ENCODE measurements at places on chromosomes 2 and 18. TPM values are rescaled to one million over a fixed set of nuclear protein-coding genes. Genes with fewer than 3 reads are reported as not detected.

- H3K27me3 ChIP-seq: peaks cover 73% of the 10 kb centered on the region
- peak overlapping the region; percentile 68 for H3K4me3 ChIP-seq
- DNase-seq: peak; percentile 67
- peaks cover 36% of the 10 kb centered on the region for H3K4me1 ChIP-seq
- H3K27ac ChIP-seq: no peak overlapping the region
Measured at GRCh38 chr2:45169339-45170190, 160.3 kb upstream of the SIX2 start.

- no peaks in the 10 kb centered on the region for H3K27me3 ChIP-seq
- DNase-seq: no peak
- no peaks in the 10 kb centered on the region for H3K4me1 ChIP-seq
- H3K4me3 ChIP-seq: no peak overlapping the region
Measured at GRCh38 chr2:204505946-204506345, 39.3 kb upstream of the PARD3B start.

- peaks cover 8% of the 10 kb centered on the region for H3K36me3 ChIP-seq
- peak overlapping the region; percentile 58 for H3K27ac ChIP-seq
- no peak for DNase-seq
- H3K27me3 ChIP-seq: no peaks in the 10 kb centered on the region
Measured at GRCh38 chr18:46261799-46262198, 157.6 kb downstream of the HAUS1 start.

DNA sequence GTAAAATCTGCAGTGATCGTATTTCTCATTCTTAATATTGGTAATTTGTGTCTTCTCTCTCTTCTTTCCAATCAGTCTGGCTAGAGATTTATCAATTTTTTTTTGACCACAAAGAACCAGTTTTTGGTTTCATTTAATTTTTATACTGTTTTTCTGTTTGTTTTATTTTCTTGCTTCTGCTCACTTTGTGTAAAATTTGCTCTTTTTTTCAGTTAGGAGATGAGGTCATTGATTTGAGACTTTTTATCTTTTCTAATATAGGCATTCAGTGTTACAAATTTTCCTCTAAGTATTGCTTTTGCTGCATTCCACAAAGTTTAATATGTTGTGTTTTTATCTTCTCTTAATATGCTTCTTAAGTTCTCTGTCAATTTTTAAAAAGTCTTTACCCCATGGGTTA is 160.5 kb downstream of the TPGS2 start:
- DNase-seq: no peak
- no peak overlapping the region for H3K4me3 ChIP-seq
- no peaks in the 10 kb centered on the region for H3K27me3 ChIP-seq
- H3K27ac ChIP-seq: no peak overlapping the region

- H3K36me3 ChIP-seq: peaks cover 25% of the 10 kb centered on the region
- DNase-seq: peak; percentile 57
- H3K4me3 ChIP-seq: no peak overlapping the region
- H3K27ac ChIP-seq: no peak overlapping the region
Measured at GRCh38 chr2:153519257-153519875, 40.8 kb upstream of the RPRM start.

DNA sequence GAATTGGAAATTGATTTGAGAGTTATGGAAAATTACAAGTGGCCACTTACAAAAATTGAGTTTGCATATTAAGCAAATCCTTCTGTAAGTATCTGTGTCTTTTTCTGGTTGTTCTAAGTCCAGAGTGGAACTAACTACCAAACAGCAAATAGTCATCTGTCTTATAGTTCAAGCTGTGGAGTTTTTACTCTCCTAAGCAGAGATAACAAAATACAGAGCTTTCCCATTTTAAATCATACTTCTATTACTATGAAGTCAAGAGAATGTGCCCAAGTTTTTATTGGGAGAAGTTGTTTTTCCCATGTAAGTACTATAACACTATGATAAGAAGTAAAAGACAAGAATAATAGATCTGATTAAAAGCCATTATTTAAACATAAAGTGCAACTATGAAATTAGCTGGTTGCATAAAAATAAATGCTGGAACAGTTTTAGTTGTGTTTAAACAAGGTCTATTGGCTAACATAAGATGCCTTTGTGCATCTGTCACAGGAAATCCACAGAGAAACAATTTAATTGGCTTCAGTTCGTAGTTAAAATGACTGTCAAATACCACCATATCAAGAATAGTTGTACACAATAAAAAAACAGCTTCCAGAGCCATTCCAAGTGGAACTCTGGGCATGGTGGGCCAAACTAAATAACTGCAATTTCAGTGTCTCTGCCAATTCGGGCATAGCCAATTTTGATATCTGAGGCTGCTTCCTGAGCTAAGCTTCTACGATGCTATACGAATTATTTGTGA is 1467.4 kb upstream of the NXPH2 start:
- H3K4me1 ChIP-seq: peaks cover 4% of the 10 kb centered on the region
- no peaks in the 10 kb centered on the region for H3K36me3 ChIP-seq
- DNase-seq: no peak
- H3K4me3 ChIP-seq: no peak overlapping the region
- no peaks in the 10 kb centered on the region for H3K27me3 ChIP-seq

- H3K27me3 ChIP-seq: peaks cover 18% of the 10 kb centered on the region
- DNase-seq: no peak
- H3K27ac ChIP-seq: no peak overlapping the region
- H3K36me3 ChIP-seq: no peaks in the 10 kb centered on the region
- no peak overlapping the region for H3K4me3 ChIP-seq
Measured at GRCh38 chr2:68388358-68388757, 23.3 kb downstream of the PLEK start.

DNA sequence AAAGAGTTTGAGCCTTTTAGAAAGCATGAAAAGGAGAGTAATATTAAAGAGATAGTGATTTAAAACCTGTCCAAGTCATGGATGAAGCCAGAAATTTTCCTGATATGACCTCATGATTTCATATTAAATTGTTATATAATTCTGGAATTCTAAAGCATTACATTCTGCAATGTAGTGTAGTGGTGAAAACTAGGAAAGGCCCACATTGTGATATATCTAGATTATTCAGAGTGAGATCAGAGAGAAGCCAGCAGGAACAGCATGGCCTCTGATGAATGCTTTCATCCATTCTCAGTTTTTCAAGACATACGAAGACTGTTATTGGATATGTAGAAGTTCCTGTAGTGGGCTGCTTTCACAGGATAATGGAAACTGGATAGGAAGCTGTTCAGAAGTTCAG is 98.8 kb downstream of the LCLAT1 start:
- 0 out of 2 replicates have a peak, but pooled peaks cover 2% of the 10 kb centered on the region for H3K36me3 ChIP-seq
- no peak for DNase-seq
- H3K4me1 ChIP-seq: 0 out of 2 replicates have a peak, but pooled peaks cover 6% of the 10 kb centered on the region
- H3K27me3 ChIP-seq: no peaks in the 10 kb centered on the region
- H3K4me3 ChIP-seq: no peak overlapping the region

The DSG4 gene
- not detected for total RNA-seq

The GALR1 gene
- total RNA-seq: 0.07 TPM

The MARCHF7 gene
- total RNA-seq: 109 TPM

The DSEL gene
- total RNA-seq: 30.1 TPM
